Umbilical cord (tissue), 2 donors: ENCODE measurements at places on chromosomes 12 and 14.
A peak's percentile ranks its signal among the peaks of the same experiment; 100 is the strongest.

DNA sequence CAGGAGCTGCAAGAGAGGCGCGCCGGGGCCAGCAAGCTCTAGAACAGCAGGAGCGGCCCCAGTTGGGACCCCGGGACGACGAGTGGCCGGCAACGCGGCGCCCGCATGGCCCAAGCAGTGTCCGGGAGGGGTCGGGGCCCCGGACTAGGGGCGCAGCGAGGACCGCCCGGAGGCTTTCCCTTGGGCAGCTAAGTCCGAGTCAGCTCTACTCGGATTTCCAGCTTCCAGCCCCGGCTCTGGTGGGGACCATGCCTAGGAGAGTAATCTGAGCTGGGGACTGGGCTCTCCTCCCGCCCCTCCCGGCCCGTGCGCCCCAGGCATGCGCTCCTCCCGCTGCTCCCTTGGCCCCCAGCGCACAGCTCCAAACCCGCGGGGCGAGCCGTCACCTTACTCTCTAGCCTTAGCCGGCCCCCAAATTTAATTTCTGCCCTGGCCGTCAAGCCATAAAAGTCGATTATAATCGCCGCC lies 41.6 kb upstream of the CAPRIN2 start:
- DNase-seq, result peak; percentile 18

DNA sequence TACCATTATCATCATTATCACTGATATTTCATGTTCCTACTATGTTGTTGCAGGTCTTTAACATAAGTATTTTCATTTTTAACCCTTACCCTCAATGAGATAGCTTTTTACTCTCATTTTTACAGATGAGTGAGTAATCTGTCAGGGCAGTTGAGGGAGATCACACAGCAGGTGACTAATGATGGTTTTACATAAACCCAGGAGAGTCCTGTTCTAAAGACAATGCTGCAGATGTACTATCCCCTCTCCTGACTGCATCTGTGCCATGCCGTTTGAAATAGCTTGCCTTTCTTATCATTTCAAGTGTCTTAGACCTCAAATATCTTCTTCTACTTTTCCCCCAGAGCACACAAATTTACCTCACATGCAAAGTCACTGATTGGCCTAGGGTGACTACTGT lies 1552.1 kb upstream of the SEL1L start:
- DNase-seq, result no peak

DNA sequence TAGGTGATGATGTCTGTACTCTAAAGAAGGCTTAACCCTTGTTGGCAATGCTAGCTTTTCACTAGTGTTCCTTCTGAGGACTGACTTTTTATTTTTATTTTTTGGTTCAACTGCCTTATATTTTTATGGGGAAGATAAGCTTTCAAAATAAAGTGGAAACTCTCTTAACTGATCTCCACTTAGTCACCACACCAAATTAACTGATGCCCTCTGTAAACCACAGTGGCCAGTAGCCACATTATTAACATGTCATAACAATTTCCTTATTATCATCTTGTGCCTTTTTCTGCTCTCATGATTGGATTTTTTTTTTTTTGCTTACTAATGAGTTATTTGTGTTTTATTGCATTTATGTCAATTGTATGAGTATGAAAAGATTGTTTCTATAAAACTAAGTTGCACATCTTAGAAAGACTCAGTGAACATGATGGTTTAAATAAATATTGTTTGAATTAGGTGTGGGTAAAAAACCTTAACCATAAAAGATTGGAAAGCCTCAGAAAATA lies 56.9 kb downstream of the SCFD1 start:
- no peak for DNase-seq

GRCh38 chr12:51377099-51377984 lies 13.9 kb downstream of the GALNT6 start:
- DNase-seq, result peak; percentile 61

DNA sequence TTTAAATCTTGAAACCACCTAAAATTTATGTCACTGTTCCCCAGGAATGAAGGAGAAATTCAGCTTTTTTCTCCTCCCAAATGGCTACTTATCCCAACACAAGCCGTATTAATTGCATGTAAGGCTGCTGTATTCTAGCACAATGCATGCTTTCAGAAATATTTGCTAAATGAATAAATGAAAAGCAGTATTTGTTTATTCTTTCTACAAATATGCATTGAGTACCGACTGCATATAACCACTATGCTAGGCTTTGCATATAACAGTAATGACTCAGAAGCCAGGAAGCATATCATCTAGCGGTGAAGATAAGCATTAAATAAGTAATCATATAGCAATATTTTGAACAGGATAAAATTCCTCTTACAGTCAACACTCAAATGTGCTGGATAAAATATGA lies 5.7 kb upstream of the LRR1 start:
- DNase-seq, result peak; percentile 29

GRCh38 chr12:70577283-70577634 lies 60.0 kb downstream of the PTPRB start:
- no peak for DNase-seq

GRCh38 chr12:67354966-67355365 lies 85.8 kb downstream of the CAND1 start:
- DNase-seq, result peak; percentile 29

DNA sequence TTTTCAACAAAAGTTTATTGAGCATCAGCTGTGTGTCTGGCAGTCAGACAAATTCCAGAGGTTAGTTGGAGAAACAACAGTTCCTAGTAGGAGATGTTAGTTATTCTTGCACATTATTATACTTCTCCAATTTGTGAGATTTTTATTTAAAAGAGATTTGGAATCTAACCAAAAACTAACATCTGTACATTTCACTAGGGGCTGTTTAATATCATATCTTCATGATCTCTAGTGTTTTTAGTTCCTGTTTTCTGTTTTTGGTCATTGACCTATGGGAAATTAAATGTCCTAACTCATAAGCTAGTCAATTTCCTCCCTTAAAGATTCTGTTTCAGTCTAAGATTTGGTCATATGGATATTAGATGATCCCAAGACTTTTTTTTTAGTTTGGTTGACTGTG lies 34.1 kb upstream of the KLHDC2 start:
- DNase-seq, result no peak

DNA sequence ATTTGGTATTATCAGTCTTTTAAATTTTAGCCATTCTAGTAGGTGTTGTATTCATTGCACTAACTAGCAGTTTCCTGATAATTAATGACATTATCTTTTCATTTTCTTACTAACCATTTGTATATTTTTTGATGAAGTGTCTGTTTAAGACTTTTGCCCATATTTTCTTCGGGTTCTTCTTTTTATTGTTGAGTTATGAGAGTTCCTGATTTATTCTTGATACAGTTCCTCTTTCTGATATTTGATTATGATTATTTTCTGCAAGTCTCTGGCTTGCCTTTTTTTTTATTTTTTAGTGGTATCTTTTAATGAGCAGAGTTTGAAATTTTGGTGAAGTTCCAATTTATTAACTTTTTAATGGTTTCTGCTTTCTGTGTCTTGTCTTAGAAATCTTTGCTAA lies 6.2 kb upstream of the RNU6-7 start:
- DNase-seq, result no peak

DNA sequence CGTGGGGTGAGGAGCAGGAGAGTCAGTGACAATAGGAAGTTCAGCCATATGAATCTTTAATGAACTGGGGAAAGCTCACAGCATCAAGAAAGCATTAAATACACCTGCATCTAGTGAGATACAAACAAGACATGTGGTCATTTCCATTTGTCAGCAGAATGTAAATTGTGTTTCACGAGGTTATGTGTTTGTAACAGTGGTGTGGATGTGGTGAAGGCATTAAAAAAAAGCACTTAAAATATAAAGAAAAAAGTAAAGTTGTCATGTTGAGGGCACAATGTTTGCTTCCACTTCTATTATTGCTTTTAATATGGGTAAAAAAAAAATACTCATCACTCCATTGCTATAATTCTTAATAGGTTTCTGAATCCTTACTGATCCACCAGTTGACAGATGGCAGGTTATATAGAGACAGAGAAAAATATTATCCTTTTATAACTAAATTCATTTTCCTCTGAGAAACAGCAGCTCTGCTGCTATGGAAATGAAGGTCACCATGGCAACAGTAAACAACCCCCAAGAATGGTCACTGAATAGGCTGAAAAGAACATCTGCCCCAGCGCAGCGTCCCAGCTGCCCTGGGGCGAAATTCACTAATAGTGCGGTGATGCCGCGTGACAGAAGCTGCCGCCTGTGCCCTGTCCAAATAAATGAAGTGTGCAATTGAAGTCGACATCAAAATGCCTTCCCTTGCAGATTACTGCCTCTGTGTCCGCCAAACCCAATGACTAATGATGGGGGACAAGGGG lies 226.1 kb downstream of the FOXN3 start:
- DNase-seq, result no peak

DNA sequence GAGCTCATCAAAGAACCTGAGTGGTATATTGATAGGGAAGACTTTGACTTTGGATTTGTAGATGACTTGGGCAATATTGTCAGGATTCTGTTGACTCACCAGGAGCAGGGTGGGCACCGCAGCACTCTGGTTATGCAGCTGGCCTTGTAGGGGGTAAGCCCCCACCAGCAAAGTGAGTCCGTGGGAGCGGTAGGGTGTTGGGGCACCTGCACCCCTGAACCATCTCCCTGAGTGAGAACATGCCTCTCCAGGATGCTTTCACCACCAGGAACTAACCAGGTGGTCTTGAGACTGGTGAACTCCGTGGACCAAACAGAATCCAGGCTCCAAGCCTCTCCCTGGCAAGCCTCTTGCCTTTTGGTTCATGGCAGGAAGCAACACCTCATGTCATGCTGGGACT lies 44.0 kb upstream of the EIF5 start:
- no peak for DNase-seq

- no peak for DNase-seq
Observed at GRCh38 chr12:66072566-66072965, 58.0 kb downstream of the LLPH start.

DNA sequence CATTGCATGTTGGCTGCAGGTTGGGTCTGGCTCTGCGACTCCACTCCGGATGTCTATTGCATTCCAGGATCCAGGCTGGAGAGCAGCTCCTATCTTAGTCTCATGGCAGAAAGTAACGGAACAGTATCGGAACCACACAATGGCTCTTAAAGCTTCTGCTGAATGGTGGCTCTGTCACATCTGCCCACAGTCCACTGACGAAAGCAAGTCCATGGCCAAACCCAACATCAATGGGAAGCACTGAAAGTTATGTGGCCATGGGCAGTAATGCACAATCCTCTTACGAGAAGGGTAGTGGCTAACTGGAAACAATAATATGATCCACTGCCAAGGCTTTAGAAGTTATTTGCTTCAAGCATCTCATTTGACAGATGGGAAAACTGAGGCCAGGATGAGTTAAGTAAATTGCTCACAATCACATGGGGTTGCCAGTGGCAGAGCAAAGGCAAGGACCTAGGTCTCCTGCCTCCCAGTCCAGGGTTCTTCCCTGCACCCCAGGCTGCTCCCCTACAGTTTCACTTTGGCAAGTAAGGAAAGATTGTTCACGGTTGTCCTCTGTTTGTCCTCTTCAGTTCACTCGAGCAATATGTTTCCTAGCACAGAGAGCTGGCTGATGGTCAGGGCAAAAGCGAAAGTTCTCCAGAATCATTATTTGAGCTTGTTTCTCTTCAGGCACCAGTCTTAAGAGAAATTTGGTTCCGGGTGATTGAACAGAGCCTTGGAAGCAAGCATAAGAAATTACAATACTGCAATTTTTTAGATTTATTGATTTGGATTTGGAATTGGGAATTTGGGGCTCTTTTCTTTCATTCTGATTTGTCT lies 54.2 kb downstream of the CKAP4 start:
- no peak for DNase-seq

GRCh38 chr14:90297876-90298629 lies 33.7 kb downstream of the NRDE2 start:
- DNase-seq, result no peak

GRCh38 chr14:75141967-75142366 lies 15.1 kb upstream of the NEK9 start:
- DNase-seq, result no peak

DNA sequence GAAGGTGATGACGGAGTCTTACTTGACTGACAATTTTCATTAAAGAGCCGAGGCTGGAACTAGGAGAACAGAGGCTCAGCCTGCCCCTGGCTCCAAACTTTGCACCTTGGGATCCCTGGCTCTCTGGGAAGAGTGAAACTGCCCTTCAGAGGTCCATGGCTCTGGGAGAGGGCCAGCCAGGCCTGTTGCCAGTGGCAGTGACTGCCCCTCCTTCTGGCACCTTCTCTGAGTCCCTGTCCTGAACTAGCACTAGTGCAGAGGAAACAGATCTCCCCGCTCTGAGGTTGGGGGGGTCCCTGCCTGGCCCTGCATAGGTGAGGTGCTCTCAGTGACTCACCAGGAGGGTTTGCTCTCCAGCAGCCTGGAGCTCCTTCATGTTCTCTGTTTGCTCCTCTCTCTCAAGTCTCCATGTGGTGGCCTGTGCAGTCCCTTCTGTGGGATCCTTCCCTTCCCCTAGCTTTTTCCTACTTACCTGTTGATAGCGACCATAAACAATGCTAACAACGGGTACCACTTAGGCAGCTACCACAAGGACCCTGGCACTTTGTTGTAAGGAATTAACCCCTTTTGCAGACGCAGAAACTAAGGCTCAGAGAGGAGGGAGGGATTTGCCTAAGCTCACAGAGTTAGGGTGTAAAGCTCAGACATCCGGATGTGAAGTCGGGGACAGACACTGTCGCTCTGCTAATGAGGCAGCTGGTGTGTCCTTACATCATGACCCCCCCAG lies 22.4 kb downstream of the FAM222A start:
- no peak for DNase-seq

GRCh38 chr14:105117257-105117646 lies 51.3 kb downstream of the JAG2 start:
- DNase-seq, result no peak

- peak; percentile 92 for DNase-seq
Observed at GRCh38 chr14:100669468-100669867, 57.2 kb upstream of the DLK1 start.

- DNase-seq, result no peak
Observed at GRCh38 chr12:108634341-108634751, 652 bp upstream of the SELPLG start.

DNA sequence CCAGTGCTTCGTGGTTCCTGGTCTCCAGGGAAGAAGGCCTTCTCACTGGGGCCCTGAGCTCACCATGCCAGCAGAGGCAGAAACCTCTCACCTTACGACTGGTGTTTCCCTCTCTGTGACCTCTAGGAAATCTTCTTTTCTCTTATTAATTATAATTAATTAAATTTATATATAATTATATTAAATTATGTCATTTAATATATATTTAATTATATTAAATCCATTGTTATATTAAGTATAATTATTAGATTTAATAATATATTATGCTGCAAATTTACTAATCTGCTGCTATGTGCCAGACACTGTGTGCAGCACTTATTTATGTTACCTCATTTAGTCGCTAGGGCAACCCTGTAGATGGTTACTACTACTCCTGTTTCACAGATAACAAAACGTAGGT lies 70.3 kb upstream of the MBIP start:
- no peak for DNase-seq

- DNase-seq, result no peak
Observed at GRCh38 chr12:108744021-108744897, 12.9 kb upstream of the CORO1C start.
